Heart right ventricle (tissue), 16 donors: ENCODE measurements at places on chromosomes 7 and 10. TPM values are rescaled to one million over a fixed set of nuclear protein-coding genes. Genes with fewer than 3 reads are reported as not detected.

- peak; percentile 82 for DNase-seq
These were observed 80.5 kb upstream of the PPIF start for GRCh38 chr10:79266543-79267312.

- DNase-seq: no peak
These were observed 34.8 kb upstream of the NUB1 start for GRCh38 chr7:151306860-151307259.

- no peak for DNase-seq
These were observed 208.6 kb downstream of the CXCL12 start for GRCh38 chr10:44176311-44176710.

- DNase-seq: no peak
These were observed 1548.1 kb upstream of the LRRTM3 start for GRCh38 chr10:65377687-65378086.

- DNase-seq: no peak
These were observed 155.7 kb downstream of the MGMT start for GRCh38 chr10:129622736-129623135.

DNA sequence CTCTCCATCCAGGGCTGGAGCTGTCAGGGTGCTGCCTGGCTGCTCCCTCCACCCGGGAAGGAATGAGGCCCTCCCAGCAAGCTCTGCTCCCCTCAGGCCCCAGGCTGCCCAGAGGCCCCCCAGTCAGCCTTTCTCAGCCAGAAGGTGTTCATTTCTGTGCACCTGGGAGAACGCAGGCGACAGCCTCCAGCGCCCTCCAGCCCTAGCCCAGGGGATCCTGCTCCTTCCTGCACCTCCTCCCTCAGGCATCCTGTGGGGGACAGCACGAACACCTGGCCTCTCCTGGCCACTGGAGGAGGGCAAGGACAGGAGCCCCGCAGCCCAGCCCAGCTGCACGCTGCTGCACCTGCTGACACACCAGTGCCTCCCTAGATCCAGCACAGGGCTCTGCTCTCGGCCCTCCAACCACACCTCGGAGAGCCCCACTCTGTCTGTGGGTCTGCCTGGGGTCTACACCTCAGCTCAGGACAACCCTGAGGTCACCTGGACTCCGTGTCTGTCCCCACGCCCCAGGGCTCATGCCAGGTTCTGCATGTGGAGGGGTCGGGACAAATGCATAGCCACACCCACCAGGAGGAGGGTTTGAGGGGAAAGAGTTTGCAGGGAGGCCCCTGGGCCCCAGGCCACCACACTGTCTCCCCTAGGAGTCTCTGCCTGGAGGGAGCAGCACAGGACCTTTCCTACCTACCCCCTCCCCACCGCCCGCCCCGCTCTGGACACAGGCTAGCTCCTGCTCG is 7.4 kb upstream of the PWWP2B start:
- no peak for DNase-seq

DNA sequence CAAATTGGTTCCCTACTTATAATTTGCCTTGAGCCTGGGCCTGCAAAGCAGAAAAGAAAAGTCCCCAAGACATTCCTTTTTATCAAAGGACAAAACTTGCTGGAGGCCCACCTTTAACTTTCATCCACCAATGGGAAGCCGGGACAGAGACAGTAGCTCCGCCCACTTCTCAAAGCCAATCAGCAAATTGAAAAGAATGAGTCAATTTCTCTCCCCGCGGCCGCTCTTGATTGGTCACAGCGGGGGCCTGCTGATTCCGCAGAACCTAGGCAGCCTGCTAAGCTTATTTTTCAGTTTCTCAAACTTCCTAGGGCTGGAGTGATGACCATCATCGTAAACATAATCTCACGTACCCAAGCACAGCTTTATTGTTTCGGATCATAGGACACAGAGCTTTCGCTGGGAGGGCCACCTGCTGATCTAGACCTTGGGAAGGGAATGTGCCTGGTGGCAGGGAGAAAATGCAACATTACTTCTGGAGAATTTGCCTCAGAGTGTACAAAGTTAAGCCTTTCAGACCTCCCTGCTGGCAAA is at the start of gene SLC13A4:
TSS of gene SLC13A4 (minus strand) at position 51 of the 534 bp plus-strand sequence. CDS start 690 bp downstream, outside the sequence.
- no peak for DNase-seq

- DNase-seq: no peak
These were observed 93.6 kb upstream of the SDK1 start for GRCh38 chr7:3207387-3207902.

DNA sequence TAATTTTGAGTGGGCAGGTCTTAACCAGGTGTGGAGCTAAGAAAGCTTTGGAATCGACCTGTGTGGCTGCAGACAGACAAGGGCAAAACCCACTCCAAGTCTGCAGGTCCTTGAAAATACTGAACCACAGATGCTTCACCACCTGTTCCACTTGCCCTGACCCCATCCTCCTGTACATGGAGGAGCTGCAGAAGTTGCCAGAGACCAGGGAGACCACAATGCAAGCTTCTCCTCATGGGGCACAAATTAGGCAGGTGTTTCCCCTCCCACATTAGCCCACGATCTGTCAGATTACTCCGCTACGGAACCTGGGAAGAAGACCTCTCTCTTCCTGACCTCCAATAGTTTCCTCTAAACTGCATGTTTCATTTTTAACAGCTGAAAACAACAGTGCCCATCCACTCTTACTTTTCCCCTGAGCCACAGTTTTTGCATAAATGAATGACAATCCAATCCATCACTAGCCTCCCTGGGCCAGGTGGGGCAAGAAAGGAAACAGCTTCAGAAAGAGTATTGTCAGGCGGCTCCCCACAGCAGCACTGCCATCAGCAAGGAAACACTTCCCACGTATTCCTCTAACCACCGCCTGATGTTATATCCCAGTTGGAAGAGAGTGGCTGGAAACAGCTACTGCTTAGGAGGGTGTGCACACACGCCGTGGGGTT is 141.6 kb downstream of the PRKAG2 start:
- no peak for DNase-seq

- no peak for DNase-seq
These were observed 316.9 kb upstream of the LRRN3 start for GRCh38 chr7:110774071-110774470.

DNA sequence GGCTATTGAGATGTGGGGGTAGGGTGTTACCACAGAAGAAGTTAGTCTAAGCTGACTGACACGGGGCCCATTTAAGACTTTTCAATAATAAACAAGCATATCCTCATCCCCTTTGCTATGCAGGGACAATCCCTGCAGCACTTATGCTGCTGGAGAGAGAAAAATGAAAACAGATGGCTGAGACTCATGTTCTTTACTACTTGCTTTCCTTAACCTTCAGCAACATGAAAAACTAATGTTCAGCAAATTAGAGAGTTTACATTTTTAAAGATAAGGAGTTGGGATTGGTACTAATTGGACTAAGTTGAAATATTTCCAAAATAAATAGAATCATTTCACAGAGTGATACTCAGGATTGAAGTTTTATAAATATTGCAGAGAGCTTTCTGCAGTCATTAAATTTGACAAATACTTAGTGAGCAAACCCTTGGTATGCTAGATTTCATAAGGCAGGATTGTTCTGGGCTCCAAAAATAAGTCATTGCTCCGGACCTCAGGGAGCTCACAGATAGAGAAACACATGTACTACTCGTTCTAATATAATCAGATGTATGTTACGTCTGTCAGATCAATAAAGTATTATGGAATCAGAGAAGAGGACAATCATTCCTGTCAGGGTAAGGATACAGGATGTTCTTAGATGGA is 147.1 kb upstream of the LRRN3 start:
- no peak for DNase-seq

GRCh38 chr7:36663481-36663880 is 60.8 kb downstream of the AOAH start:
- no peak for DNase-seq

DNA sequence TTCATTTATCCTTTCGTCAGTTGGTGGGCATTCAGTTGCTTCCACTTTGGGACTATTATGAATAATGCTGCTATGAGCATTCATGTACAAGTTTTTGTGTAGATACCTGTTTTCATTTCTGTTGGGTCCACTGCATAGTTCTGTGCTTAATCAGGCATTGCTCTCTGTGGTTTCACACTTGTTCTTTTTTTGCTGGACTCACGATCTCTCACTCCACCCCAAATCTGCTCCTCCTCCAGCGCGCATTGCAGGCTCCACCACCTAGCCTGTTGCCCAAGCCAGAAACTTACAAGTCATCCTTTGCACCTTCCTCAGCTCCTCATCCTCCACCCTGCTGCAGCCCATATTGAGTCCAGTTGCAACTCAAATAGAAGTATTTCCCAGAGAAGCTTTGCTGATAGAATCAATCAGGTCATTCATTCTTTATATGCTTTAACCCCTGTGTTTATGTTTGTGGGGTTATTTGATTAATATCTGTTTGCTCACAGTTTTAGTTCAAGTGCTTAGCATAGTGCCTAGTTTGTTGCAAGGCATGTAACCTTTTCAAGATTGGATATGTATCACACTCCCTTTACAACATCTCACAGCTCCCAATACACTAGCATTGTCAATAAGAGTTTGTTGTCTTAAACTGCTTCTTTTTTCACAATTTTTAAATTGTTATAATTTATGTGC is 16.6 kb upstream of the AFAP1L2 start:
- DNase-seq: no peak

DNA sequence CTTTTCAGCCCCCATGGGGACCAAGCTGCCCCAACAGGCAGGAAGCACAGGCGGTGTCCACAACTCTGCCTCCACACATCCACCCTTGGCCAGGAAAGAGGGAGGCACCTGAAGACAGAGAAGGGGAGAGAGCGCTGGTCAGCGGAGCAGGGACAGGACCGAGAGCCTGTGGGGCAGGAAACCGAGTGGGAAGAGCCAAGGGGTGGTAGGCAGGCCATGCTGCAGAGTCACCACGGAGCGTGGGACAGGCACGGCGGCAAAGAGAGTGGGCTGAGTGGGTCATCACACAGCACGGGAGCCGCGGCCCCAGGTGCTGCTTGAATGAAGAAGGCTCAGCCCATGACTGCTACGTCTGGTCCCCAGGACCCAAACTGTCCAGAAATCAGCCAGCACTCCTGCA is 109.8 kb downstream of the PTPRN2 start:
- no peak for DNase-seq

- DNase-seq: no peak
These were observed 308.4 kb downstream of the SKIDA1 start for GRCh38 chr10:21217107-21217506.

GRCh38 chr10:102998399-102998907 is 80.4 kb downstream of the CNNM2 start:
- no peak for DNase-seq

DNA sequence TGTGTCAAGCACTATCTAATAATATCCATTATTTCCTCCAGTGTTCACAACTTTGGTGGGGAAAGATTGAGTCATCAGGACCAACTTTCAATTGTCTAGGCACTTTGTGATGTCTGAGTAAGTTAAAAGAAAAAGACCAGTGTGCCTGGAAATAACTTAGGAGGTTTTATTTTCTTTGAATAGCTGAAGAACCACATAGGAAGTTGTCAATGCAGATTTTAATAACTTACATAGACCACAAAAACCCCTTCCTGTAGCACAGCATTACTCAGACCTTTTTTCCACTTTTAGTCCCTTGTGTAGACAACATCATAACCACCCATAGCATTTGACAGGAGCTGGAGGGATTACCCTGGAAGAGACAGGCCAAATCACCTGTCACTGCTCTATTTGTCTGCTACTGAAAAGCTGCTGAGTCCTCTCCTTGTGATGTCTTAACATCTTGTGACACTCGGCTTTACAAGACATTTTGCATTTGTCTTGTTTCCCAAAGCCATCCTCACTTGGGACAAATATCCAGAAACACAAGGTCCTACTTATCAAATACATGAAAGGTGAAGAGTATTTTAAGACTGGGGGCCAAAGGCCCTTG is 241.5 kb upstream of the PTER start:
- no peak for DNase-seq

GRCh38 chr7:22697876-22698606 is 29.0 kb upstream of the IL6 start:
- DNase-seq: no peak

GRCh38 chr7:107744345-107744750 is 406 bp downstream of the CBLL1 start:
- no peak for DNase-seq

DNA sequence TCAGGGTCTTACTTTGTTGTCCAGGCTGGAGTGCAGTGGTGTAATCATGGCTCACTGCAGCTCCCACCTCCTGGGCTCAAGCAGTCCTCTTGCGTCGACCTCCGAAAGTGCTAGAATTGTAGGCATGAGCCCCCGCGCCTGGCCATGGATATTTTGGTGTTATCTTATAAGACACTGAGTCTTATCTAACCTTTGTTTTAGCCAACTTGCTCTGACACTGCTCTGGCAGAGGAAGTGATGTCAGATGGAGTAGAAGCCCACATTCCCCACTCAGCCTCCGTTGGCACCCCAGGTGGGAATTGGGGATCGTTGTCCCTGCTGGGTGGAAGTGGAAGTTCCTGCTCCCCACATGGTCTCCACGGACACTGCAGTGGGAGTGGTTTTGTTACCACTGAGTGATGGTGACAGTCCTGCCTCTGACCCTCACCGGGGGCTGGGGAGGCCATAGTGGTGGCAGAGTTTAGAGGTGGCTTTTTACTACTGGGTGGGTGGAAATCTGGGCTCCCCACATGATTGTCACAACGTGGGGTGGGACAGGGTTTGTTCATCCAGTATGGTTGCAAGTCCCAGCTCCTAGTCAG is 98.9 kb downstream of the ANKRD61 start:
- DNase-seq: no peak

- peak; percentile 70 for DNase-seq
These were observed 42.0 kb downstream of the PAPOLB start for GRCh38 chr7:4819560-4820404.

GRCh38 chr7:91228927-91229558 is 35.2 kb upstream of the FZD1 start:
- DNase-seq: no peak

ZNF107 gene
- total RNA-seq: 1.5 TPM

ARL4A gene
- total RNA-seq: 21.4 TPM

C7orf57 gene
- total RNA-seq: not detected

FAM237B gene
- not detected for total RNA-seq

PILRA gene
- total RNA-seq: 1.9 TPM

AMPH gene
- total RNA-seq: 3.2 TPM

MRC1 gene
- 10.8 TPM for total RNA-seq

PNLIPRP3 gene
- not detected for total RNA-seq

HSPA12A gene
- 9.5 TPM for total RNA-seq

BUD23 gene
- total RNA-seq: 84.1 TPM
